ENCODE measurements at places on chromosomes 2 and 18. TPM values are rescaled to one million over a fixed set of nuclear protein-coding genes. Genes with fewer than 3 reads are reported as not detected.

GPR45 gene
- polyA plus RNA-seq: not detected

EVX2 gene
- polyA plus RNA-seq: not detected

MEP1B gene
- polyA plus RNA-seq: 0.35 TPM

CACNB4 gene
- 0.43 TPM for polyA plus RNA-seq

ADRA2B gene
- not detected for polyA plus RNA-seq

OBSL1 gene
- not detected for polyA plus RNA-seq

ASTL gene
- polyA plus RNA-seq: not detected

WDR35 gene
- 1.3 TPM for polyA plus RNA-seq

RUFY4 gene
- polyA plus RNA-seq: 0.25 TPM

GLB1L gene
- not detected for polyA plus RNA-seq

SIX3 gene
- polyA plus RNA-seq: not detected

STAT4 gene
- polyA plus RNA-seq: 1.9 TPM

NYAP2 gene
- polyA plus RNA-seq: not detected

LIPG gene
- polyA plus RNA-seq: not detected

FMNL2 gene
- polyA plus RNA-seq: 0.24 TPM

Measured in IgD-negative memory B cell (primary cell).